ENCODE measurements at places on chromosomes 12 and 14.

DNA sequence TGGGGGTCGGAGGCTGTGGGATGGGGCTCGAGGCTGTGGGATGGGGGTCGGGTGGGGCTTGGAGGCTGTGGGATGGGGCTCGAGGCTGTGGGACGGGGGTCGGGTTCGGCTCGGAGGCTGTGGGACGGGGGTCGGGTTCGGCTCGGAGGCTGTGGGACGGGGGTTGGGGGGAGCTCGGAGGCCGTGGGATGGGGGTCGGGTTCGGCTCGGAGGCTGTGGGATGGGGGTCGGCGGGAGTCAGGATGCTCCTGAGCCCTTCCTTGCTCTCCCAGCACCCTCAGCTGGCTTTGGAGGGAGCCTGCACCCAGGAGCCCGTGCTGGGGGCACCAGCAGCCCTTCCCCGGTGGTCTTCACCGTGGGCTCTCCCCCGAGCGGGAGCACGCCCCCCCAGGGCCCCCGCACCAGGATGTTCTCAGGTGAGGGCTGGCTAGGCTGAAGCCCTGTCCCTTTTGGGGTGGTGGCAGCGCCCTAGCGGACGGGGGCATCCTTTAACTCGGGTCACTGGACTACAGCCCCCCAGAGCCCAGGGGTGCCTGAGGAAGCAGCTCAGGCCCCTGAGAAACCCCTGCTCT lies 11.9 kb upstream of the PUS1 start:
- no peak for DNase-seq

GRCh38 chr12:52685406-52685890 lies 5.2 kb upstream of the KRT1 start:
- no peak for DNase-seq

DNA sequence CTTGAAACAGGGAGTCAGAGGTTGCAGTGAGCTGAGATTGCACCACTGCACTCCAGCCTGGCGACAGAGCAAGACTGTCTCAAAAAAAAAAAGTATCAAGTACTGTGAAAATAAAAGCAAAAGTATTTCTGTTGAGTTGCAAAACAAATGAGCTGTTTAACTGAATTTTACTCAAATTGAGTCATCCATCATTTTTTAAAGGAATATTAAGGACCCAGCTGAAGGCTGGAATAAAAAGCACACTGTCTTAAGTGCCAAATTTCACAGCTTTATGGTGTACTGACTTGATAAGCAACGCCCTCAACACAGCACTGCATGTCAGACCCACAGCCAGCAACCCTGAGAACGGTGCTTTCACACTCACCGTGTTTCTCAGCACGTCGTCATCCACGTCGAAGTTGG lies 57.9 kb downstream of the AMN start:
- DNase-seq: no peak

DNA sequence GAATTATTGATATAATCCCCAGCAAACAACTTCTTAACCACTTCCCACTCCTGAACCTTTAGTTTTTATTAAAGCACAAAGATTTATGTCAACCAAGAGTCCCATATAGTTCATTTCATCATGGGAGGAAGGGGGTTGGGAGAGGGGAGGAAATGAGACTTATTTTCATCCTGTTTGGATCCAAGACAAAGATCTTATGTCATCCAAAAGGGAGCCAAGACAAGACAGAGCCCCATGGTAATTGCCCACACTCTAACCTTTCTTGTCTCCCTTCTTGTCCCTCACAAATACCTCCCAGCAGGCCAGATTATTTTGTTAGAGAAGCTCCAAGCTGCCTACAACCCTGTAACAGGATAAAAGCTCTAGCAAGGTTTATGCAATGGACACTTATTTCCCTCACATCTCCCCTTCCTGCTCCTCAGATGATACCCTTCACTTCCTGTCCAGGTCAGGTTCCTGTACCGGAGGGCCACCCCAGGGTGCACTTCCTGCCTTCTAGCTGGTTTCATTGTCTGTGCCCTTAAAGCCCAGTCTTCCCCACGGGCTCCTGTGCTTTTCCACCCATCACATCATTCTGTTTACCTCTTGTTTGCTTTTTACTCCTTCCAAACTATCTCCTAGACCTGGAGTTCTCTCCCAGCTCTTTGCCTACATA lies 123.7 kb upstream of the MDM1 start:
- no peak for DNase-seq

DNA sequence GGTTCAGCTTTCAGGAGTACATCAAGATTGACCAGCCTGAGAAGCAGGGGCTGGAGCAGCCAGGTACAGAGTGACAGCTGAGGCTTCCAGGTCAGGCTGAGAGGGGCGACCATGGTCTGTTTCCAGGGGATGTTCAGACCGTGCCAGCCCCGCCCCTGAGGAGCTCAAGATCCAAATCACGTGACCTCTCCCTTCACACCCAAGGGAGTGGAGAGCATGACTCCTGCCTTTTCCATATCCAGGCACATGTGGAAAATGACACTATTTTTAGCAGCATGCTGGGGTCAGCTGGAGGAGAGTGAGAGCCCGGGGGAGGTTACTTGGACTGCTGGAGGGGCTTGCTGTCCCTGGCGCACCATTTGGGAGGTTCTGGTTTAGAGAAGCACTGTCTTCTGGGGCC lies 92.7 kb downstream of the B4GALNT3 start:
- no peak for DNase-seq

- DNase-seq: no peak
These were observed 4.2 kb upstream of the FOXG1 start for GRCh38 chr14:28762303-28762954.

DNA sequence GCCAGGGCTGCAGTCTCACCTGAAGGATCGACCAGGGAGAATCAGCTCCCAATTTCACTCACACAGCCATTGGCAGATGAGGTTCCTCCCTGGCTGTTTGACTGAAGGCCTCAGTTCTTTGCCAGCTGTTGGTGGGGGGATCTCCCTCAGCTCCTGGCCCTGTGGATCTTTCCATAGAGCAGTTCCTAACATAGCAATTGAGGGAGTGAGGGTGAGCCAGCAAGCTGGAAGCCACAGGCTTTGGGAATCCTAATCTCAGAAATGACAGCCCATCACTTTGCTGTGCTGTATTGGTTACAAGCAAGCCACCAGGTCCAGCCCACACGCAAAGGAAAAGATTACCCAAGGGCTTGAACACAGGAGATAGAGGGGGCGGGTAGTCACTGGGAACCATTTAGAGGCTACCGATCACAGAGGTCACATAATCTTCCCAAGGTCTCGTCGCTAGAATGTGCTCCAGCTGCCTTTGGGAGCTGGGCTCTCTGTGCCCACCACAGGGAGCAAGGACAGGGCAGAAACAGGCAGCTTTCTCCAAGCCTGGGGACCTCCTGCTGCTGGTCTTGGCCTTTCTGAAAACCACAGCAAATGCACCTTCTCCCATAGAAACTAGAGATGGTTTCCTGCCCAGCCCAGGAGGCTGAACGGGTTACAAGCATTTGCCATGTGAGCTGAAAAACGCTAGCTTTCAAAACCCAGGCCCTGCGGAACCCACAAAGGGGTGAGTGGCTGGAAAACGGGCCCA lies 4.6 kb upstream of the OTUB2 start:
- no peak for DNase-seq

DNA sequence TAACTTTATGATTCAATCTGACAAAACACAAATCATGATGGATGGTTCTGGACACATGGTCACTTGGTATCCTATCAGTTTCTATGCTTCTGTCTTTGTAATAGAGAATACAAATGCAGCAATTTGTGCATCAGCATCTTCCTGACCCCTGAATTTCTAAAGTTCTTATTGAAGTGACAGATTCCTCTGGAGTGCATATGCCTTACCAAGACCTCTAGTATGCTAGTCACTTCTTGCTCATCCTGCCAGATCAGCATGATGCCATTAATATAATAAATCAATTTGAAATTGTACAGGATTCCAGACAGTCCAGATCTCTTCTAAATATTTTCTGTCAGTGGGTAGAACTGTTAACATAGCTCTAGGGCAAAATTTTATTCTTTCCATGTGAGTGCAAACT lies 40.6 kb upstream of the GLIPR1 start:
- no peak for DNase-seq

- DNase-seq: no peak
These were observed 33.3 kb upstream of the MSI1 start for GRCh38 chr12:120402217-120402616.

GRCh38 chr12:49108958-49109404 lies 1.7 kb downstream of the LMBR1L start:
- DNase-seq: no peak

- DNase-seq: no peak
These were observed 219.0 kb upstream of the RTL1 start for GRCh38 chr14:101122237-101123141.

DNA sequence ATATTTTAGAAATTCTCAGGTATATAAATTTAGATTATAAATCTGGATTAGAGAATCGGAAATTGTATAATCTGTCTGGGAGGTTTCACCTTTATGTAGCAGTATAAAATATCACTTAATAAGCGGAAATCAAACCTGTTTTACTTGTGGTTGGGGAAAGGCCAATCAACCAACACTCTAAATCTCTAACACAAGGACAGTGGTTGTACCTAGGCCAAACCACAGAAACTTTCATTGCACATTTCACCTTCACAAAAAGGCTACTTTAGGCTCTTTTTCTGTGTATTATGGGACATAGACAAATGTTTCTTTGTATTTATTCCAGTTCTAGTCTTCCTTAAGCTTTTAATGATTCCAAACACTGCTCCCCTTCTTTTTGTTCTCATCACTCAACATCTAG lies 19.8 kb downstream of the ERH start:
- DNase-seq: no peak

DNA sequence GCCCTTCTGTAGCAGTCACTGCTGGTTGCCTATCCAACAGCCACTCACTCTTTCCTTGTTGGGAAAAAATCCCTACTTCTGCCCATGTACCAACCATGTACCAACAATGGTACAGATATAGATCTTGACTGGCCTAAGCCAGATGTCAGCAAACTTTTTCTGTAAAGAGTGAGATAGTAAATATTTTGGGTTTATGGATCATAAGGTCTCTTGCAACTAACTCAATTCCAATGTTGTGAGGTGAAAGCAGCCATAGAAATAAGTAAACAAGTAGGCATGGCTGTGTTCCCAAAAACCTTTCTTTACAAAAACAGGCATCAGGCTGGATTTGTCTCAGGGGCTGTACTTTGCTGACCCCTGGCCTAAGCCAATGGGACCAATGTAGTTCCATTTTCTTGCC lies 73.5 kb downstream of the ARMH4 start:
- no peak for DNase-seq

GRCh38 chr14:37063467-37064240 lies 108.8 kb downstream of the SLC25A21 start:
- DNase-seq: no peak

GRCh38 chr12:28086521-28087155 lies 103.6 kb upstream of the CCDC91 start:
- no peak for DNase-seq

GRCh38 chr12:118103201-118103600 lies 610 bp downstream of the VSIG10 start:
- no peak for DNase-seq

GRCh38 chr12:27988594-27989233 lies 16.2 kb upstream of the PTHLH start:
- no peak for DNase-seq

DNA sequence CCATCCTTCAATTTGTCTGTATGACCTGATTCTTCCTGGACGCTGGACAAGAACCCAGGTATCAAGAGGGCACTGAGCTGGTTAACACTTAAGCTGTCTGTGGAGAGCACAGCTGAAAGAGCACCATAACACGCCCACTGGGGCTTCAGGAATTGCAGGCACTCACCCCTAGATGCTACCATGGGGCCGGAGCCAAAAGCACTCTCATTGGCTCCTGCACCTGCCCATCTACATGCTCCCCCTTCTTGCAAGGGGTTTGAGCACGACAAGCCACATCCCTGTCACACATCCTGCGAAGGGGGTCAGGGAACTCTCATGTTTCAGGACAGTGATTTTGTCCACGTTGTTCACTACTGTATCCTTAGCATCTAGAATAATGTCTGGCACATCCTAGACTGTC lies 35.1 kb upstream of the TBC1D15 start:
- no peak for DNase-seq
